ENCODE measurements at places on chromosomes 4 and X.

DNA sequence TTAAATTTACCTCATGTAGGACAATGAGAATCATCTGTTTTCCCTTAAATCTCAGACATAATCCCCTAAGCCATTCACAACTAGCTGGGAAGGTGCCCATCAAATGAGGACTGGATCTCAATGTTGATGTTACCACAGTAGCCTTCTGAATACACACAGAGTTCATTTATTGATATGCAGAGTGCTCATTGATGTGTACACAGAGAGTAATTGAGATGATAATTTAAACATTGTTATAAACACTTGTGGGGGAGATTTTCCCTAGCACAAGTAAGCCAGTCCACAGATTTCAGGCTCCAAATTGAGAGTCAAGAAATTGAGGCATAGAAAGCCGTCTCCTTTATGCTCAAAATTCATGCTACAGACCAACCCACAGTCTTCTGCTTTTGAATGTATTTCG lies 273.4 kb upstream of the TRPC5 start:
- DNase-seq: no peak

DNA sequence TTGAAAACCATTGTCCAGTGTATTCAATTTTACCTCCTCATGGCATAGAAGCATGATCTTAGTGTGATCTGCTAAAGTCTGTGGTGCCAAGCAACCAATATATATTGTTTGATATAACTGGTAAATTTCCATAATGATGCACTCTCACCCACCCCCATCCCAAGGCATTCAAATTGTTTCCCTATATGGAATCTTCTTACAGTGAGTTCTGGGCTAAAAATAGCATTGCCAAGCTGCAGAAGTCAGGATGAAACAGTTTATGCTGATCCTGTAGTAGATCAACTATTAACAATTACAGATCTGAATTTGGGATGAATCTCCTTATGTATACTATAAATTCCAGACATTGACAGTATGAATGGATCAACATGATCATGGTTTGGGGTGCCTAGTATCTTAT lies 20.9 kb downstream of the FGF13 start:
- no peak for DNase-seq

- no peak for DNase-seq
Measured at GRCh38 chr4:27000122-27000521, 139.5 kb downstream of the STIM2 start.

GRCh38 chrX:53682885-53683555 lies 3.5 kb downstream of the HUWE1 start:
- DNase-seq: peak; percentile 54

DNA sequence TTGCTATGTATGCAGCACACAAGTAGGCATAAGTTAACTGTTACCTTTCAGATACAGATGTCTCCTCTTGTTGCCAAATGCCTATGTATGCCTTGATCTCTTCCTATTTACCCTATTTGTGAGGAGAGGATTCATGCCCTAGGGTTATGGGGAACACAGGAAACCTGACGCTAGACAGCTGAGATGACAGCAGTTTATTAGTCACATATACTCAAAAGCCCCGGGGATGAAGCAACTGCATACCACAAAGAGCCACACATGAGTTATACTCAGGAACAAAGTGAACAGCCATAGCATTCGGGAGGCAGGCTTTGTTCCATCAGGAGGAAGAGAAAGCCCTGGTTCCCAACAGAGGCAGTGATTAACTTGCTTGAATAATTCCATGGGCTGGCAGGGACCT lies 1011.7 kb upstream of the PCDH7 start:
- DNase-seq: no peak

- DNase-seq: no peak
Measured at GRCh38 chr4:59630922-59631321, 1569.2 kb upstream of the ADGRL3 start.

DNA sequence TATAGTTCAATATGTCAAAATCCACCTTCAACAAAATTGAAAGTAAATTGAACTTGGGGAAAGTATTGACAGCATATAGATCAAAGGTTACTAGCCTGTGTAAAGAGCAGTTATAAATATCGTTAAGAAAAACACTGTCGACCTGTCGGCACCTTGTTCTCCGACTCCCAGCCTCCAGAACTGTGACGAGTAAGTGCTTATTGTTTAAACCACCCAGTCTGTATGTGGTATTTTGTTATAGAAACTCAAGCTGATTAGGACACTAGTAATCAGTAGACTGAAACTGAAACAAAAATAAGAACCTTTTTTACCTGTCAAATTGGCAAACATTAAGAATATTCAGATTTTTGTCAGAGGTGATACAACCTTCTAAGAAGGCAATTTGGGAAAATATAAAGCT lies 17.0 kb downstream of the HTT start:
- DNase-seq: no peak

- no peak for DNase-seq
Measured at GRCh38 chr4:159413306-159413943, 310.5 kb downstream of the RAPGEF2 start.

DNA sequence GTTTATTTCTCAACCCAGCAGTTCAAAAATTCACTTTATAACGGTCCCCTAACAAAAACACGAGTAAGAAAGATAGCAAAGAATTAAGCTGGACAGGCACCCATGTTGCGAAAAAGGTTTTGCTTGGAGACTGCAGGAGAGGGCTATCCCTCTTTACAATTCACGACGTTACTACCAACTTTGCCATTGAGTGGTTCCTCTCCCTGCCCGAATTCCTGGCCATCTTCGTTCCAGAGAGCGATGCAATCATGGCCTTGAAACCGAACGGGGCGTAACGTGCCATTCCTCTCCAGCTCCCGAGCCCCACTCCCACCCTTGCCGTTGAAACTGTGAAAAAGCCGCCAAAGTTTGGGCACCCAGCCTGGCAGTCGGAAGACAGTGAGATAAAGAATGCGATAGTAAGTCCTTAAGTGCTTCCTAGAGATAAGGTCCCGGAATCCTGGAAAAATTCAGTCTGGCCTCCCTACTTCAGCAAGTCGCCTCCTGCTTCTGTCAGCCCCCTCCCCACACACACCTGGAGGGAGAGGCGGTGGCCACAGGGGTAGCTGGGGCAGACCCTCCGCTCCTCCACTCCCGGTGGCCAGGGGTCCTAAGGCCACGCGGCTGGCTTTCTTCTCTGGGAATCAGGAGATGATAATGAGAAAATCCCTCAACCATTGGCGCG lies 65.2 kb downstream of the FBXO8 start:
- DNase-seq: no peak

DNA sequence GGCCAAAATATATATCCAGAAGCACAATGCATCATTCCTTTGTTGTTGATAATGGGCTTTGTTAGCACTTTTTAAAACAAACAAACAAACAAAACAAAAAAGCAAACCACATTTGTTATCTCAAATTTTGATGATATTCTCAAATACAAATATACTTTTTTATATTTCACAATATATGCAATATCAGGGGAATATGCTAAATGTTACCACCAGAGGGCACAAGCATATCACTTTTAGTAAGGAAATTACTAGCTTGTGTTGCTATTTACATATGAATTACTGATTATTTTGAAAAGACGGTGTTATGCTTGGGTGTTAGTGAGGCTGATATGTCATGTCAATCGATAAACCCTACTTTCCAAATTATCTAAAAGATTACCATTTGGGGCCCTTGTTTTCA lies 29.1 kb downstream of the RIPPLY1 start:
- DNase-seq: peak; percentile 5

- no peak for DNase-seq
Measured at GRCh38 chr4:38275331-38276100, 315.3 kb downstream of the PTTG2 start.

GRCh38 chr4:87225936-87226335 lies 5.5 kb upstream of the KLHL8 start:
- no peak for DNase-seq

GRCh38 chrX:109372291-109372690 lies 109.6 kb downstream of the GUCY2F start:
- DNase-seq: no peak

GRCh38 chr4:61245069-61245714 lies 45.1 kb downstream of the ADGRL3 start:
- no peak for DNase-seq

- no peak for DNase-seq
Measured at GRCh38 chr4:138555584-138555983, 313.4 kb upstream of the SLC7A11 start.

GRCh38 chr4:118158763-118159375 lies 124.6 kb downstream of the NDST3 start:
- no peak for DNase-seq

DNA sequence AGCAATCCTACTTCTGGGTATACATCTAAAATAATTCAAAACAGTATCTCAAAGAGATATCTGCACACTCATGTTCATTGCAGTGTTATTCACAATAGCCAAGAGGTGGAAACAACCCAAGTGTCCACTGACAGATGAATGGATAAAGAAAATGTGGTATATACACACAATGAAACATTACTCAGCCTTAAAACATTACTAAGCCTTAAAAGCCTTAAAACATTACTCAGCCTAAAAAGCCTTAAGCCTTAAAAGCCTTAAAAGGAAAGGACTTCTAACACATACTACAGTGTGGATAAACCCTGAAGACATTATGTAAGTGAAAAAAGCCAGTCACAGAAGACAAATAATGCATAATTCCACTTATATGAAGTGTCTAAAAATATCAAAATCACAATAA lies 40.3 kb upstream of the TFDP3 start:
- DNase-seq: no peak

DNA sequence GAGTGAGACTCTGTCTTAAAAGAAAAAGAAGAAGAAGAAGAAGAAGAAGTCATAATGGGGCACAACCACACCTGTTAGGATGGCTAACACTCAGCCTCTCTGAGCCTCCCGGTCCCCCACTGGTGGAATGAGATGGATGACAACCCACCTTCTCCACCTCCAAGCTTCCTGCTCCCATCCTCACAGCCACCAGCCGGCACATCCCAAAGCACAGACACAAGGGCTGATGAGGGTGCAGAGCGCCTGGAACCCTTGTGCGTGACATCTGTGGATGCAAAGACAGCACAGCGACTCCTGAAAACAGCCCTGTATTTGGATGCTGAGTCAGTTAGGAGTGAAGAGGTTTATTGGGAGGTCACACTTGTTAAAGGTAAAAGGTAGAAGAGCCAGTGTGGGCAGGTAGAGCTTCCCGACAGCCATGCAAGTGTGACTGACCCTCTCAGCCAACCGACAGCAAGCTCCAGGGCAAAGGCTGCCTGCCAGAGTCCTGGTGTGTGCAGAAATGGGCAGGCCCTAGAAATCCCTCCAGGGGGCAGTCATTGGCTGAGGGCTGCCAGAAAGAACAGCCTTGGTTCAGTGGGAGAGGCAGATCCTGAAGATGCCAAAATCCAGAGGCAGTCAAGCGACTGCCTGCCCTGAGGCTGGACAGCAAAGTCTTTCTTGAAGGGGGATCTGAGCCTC lies 26.6 kb upstream of the MAN2B2 start:
- peak; percentile 80 for DNase-seq

- DNase-seq: no peak
Measured at GRCh38 chr4:88144048-88144447, 14.4 kb downstream of the ABCG2 start.

GRCh38 chr4:112836895-112837294 lies 200.0 kb downstream of the LARP7 start:
- no peak for DNase-seq

GRCh38 chrX:47843363-47843762 lies 6.7 kb downstream of the ZNF81 start:
- DNase-seq: no peak

- no peak for DNase-seq
Measured at GRCh38 chrX:57904176-57904880, 5.9 kb downstream of the ZXDA start.

DNA sequence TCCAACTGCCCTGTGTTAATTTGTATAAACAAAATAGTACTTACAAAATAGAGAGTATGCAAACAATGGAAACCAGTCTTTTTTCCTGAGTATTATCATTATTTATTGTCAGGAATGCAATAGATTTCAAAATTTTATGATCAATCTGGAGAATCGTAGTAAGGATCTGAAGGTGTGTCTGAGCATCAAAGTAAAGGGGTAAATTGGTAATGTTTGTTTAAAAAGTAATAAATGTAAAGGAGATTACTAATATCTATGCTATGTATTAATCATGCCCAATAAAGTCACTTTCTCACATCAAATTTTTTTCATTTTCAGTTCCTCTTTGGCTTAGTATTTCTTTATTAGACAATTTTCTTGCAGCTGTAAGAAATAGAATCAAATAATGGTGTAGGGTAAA lies 1507.1 kb upstream of the PCDH7 start:
- no peak for DNase-seq

DNA sequence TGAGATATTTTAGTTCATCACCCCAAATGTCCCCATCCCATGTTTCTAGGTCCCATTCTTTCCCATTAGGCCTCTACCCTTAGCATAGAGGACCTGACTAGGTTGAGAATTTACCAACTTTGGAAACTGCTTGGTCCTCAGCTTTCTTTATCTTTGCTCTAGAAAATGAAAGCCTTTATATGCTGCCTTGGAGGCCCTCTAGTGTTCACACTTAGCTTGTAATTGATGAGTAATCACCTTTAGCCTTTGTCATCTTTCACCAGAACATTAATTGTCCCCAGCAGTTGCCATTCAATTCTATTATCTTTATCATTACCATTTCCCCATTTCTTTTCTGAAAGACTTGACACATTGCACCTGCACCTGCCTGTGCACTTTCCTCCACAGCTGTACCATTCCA lies 589.2 kb upstream of the NR3C2 start:
- DNase-seq: peak; percentile 10

GRCh38 chr4:102299354-102300107 lies 45.8 kb downstream of the SLC39A8 start:
- peak; percentile 72 for DNase-seq

GRCh38 chrX:135434258-135435138 lies 12.8 kb downstream of the SMIM10L2A start:
- DNase-seq: no peak

- DNase-seq: no peak
Measured at GRCh38 chr4:85755285-85755684, 280.3 kb downstream of the ARHGAP24 start.

DNA sequence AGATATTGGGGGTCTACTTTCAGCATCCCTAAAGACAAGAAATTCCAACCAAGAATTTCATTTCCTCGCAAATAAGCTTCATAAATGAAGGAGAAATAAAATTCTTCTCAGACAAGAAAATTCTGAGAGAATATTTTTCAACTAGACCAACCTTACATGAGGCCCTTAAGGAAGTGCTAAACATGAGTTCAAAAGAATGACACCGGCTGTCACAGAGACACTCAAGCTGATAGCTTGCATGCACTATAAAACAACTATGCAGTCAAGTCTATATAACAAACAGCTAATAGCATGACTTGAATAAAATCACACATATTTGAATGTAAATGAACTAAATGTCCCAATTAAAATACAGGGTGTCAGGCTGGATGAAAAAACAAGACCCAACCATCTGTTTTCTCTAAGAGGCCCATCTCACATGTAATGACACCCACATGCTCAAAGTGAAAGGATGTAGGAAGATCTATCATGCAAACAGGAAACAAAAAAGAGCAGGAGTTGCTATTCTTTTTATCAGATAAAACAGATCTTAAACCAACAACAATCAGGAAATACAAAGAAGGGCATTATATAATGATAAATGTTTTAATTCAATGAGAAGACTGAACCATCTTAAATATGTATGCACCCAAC lies 27.2 kb downstream of the FAAH2 start:
- no peak for DNase-seq

Measured in cerebellar cortex (tissue), 1 donor.